ENCODE measurements at places on chromosomes 3 and 15.

- DNase-seq, result no peak
Observed at GRCh38 chr3:195411836-195412235, 31.0 kb downstream of the ACAP2 start.

DNA sequence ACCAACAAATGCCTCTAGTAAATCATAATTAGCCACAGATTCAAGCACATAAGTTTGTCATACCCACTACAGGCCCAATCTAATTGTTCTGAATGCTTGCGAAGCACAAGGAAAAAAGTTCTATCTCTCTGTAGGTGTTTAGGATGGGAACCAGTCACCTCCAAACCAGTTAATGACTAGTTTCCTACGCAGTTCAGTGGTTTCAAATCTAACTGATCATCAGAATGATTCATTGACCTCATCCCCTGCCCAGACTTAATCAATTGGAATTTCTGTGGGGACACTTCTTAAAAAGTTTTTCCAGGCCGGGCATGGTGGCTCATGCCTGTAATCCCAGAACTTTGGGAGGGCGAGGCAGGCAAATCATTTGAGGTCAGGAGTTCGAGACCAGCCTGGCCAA lies 24.3 kb upstream of the MASP1 start:
- no peak for DNase-seq

DNA sequence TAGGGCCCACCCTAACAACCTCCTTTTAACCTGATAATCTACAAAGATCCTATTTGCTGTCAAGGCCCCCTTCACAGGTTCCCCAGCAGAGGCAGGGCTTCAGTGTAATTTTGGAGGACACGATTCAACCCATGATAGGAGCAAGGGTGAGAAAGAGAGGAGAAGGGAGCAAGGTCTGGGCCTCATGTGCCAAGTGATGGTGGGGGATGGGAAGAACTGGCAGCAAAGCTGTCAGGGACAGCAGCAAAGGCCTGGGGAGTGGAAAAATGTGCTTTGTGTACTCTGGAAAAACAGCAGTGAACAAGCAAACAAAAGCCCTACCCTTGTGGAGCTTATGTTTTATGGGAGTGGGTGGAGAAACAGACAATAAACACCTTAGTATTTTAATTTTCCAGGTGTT lies 2.7 kb upstream of the GALNT15 start:
- DNase-seq, result no peak

DNA sequence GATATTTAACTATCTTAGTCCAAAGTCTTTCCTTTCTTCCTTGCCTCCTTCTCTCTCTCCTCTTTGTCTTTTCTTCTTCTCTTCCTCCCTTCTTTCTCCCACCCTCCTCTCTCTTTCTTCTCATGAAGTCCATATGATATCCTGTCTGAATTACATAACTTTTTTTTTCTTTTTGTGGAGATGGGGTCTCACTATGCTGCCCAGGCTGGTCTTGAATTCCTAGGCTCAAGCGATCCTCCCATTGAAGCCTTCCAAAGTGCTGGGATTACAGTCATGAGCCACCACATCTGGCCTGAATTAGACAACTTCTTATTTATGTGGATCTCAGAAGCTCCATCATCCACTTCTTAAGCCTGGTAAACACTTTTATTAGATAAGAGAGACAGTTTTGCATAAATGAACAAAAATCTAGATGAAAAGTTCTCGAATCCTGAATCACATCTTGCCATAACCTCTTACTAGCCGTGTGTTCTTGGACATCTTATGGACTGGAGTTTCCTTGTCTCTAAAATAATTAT lies 206.5 kb downstream of the LPP start:
- no peak for DNase-seq

DNA sequence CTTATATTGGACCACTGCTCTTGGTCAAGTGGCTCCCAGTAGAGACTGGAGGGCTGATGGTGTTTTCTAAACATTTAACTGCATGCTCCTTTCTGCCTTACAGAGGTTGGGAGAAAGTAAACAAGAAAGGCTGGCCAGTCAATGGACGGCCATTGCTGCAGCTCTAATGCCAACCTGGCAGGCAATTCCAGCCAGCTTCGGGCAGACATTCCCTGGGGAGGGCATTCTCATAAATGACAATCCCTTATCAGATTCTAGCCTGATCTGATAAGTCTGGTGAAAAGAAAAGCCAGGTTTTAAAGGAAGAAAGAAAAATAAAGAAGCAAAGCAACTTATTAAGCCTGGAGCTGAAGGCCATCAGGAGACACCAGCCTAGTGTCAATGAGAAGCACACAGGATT lies 60.7 kb downstream of the FRMD4B start:
- DNase-seq, result no peak

- no peak for DNase-seq
Observed at GRCh38 chr3:66655671-66656070, 154.8 kb upstream of the LRIG1 start.

GRCh38 chr3:46221938-46222337 lies 13.8 kb upstream of the CCR1 start:
- DNase-seq, result no peak

DNA sequence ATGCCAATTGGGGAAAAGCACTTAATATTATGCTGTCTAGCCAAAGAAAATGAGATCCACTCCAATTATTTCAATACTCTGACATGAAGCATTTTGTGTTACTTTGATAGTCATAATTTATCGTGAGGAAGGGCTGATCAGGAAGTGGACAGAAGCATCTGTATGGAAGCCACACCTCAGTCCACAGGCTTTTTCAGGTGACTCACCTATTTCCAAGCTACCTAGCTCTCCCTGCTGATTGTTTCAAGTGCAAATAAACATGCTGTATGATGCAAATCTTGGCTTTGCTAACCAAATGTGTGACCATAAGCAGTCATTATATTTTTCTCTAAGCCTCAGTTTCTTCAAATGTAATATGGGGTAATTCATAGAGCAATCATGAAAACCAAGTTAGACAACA lies 30.8 kb upstream of the CPB1 start:
- no peak for DNase-seq

DNA sequence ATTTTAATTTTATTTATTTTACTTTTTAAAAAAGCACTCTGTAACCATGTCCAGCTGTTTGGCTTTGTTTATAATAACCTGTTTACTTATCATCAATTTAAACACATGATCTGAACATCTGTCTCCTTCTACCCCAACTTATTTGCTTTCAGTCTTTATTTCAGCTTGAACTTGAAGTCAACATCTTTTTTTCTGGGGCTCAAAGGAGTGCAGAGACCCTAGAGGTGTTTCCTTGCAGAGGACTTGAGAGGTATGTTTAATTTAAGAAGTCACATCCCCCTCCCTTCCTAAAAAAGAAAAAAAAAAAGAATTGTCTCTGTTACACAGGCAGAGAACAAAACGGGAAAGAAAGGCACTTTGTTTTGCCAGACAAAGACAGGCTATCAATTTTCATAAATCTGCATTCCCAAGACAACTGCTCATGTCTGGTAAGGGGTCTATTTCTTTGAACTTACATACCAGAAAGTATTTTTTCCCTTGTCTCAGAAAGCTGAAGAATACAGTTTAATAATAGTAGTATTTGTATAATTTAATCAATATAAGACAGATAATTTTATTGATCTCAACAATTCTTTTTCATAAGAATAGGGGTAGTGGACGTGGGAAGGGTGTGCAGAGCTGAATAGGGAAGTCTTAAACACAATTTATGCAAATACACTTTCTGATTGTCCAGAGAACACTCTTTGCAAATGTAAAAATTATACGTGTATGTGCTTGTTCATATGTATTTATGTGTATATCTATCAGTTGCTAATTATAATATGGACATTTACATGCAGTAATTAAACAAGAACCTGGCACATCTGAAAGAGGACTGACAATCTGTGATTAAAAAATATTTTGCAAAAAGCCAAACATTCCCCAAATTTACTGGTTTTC lies 109.7 kb upstream of the PDZRN3 start:
- DNase-seq, result no peak

DNA sequence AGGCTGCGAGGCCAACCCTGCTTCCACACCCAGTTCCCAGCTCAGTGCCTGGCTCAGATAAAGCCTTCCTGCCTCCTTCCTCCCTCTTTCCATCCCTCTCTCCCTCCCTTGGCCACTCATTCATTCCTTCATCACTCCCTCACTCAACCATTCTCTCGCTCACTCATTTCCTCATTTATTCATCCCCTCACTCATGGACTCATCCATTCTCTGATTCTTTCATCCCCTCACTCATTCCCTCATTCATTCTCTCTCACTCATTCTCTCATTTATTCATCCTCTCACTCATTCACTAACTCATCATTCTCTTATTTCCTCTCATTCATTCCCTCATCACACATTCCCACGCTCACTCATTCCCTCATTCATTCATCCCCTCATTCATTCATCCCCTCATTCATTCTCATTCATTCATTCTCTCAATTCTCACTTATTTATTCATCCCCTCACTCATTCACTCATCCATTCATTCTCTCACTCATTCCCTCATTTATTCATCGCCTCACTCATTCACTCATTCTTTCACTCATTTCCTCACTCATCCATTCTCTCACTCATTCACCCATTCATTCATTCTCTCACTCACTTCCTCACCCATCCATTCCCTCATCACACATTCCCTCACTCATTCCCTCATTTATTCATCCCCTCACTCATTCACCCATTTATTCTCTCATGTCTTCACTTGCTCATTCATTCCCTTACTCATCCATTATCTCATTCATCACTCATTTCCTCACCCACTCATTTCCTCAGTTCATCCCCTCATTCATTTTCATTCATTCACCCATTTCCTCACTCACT lies 13.2 kb downstream of the ABTB1 start:
- DNase-seq, result no peak

GRCh38 chr3:62246094-62246493 lies 127.3 kb downstream of the FEZF2 start:
- DNase-seq, result no peak
